ENCODE measurements at places on chromosomes 7 and 10.

DNA sequence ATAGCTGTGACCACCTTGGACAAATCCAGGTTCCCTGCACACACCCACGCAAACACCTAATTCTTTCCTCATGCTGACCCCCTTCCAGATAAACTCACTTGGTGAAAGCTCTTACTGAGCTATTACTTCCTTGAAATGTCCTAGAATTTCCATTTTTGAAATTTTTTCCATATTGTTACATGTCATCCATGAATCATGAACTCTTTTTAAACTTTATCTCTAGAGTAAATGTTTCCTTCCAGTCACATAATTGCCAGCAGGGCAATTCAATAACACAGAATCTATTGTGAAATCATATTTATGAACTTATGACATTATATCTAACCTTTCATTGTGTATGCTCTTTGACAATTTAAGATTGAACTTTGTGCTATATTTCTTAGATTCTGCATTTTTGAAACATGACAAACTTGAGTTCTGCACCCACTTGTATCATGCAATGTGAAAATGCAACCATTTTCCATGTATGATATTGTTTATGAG, 26.8 kb upstream of the FGL2 start:
- DNase-seq: no peak

DNA sequence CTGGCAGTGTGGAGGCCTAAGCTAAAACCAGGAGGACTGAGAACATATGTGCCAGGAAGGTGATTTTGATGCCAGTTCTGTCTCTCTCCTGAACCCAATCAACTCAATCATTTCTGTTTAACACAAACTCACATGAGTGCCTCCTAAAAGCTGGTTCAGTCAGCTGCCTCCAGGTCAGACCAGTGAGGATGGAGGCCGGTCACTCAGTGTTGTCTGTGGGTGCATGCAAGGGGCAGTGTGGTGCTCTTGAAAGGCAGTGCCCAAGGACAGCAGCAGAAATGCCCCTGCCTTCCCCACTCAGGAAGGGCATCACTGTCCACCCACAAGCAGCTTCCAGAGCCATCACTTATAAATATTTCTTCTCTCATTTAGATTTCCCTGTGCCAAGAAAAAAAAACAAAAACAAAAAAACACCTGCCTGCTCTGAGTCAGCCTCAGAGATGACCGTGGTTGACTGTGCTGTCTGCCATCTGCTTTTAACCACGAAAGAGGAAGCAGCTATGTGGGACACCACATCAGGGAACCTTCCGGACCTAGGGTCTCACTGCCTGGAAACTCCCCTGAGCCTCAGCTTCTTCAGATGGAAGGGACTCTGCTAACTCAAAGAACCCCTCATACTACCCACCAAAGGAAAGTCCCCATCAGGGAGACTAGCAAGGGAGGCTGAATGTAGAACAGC, 39.1 kb downstream of the VOPP1 start:
- peak; percentile 59 for DNase-seq

DNA sequence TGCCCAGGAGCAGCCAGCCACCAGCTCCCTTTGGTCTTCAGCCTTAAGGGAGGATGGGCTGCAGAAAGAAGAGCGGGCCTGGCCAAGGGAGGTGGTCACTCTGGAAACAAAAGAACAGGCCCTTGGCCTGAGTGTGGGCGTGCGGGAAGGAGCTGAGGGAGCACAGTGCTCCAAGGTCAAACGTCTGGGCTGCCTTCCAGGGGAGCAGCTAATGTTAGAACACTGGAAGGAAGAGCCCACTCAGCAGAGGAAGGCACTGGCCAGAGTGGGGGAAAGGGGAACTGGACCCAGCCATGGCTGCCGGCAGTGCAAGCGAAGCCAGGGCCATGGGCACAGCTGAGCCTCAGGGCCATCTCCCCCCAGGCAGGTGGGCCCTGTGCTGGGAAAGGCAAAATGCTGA, 42.7 kb downstream of the FAM53B start:
- DNase-seq: no peak

DNA sequence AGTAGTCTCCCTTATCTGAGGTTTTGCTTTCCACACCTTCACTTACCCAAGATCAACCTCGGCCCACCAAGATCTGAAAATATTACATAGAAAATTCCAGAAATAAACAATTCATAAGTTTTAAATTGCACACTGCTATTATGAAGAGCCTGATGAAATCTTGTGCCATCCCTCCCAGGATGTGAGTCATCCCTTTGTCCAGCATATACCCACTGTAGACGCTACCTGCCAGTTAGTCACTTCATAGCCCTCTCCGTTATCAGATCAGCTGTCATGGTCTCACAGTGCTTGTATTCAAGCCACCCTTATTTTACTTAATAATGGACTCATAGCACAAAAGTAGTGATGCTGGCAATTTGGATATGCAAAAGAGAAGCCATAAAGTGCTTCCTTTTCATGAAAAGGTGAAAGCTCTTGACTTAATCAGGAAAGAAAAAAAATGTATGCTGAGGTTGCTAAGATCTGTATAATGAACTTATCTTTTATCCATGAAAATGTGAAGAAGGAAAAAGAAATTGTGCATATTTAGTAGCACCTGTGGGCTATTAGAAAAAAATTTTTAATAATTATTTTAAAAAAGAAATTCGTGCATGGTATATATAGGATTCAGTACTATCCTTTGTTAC, 9.8 kb upstream of the MRPS16 start:
- no peak for DNase-seq

DNA sequence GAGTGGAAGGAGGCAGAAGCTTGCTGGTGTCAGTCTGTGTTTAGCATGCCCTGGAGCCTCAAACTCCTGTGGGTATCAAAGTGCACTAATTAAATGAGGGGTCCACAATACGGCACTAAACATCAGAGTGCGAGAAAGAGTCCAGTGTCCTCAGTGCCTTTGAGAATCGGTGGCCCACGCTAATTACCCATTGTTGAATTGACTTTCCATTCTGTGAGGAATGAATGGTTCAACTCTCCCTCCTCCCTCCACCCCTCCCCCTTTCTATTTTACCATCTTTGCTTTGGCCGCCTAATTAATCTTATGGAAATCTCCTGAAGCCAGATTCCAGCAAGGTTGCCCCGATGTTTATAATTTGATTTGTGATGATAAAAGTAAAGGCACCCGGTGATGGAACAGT, 217.8 kb downstream of the TFEC start:
- no peak for DNase-seq

DNA sequence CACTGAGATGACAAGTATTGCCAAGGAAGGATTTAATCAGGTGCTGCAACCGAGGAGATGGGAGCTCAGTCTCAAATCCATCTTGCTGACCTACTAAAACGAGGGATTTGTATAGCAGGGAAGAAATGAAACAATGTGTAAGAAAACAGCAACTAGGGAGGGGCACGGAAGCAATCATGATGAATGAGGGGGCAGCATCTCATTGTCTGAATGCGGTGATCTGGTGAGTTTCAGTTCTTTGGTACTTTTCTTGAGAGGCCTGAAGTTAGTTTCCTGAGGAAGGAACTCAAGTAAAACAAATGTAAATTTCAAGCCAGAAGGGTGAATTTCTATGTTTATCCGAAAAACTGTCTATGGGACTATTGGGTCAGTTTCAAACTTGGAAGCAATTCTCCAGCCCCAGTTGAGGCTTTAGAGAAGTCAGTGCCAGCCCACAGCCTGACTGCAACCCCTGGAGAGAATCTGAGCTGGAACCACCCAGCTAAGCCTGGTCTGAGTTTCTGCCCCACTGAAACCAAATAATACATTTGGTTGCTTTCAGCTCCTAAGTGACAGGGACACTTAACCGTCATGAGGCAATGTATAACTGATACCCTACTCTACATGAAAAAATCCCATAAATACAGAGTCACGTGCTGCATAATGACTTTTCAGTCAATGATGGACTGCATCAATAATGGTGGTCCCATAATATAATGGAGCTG, 45.8 kb upstream of the TNS3 start:
- DNase-seq: no peak

DNA sequence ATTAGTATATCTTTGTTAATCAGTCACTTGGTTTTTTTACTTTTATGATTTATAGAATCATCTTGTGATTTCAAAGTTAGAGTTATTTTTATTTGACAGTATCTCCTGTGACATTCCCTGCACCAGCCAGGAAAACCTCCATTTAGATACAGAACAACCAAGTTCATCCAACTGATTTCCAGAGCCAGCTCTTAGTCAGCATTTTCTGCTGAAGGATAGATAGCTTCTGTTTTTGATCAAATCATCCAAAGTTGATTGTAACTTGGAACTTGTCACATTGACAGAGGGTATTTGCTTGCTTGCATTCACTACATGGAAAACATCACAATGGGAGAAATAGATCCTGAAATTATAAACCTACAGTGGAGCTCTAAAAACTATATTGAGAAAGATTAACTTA, 122.6 kb downstream of the PON1 start:
- no peak for DNase-seq

- DNase-seq: no peak
Observed at GRCh38 chr7:105189859-105190492, 176.0 kb downstream of the KMT2E start.

GRCh38 chr7:88566162-88566729, 193.3 kb upstream of the ZNF804B start:
- no peak for DNase-seq

DNA sequence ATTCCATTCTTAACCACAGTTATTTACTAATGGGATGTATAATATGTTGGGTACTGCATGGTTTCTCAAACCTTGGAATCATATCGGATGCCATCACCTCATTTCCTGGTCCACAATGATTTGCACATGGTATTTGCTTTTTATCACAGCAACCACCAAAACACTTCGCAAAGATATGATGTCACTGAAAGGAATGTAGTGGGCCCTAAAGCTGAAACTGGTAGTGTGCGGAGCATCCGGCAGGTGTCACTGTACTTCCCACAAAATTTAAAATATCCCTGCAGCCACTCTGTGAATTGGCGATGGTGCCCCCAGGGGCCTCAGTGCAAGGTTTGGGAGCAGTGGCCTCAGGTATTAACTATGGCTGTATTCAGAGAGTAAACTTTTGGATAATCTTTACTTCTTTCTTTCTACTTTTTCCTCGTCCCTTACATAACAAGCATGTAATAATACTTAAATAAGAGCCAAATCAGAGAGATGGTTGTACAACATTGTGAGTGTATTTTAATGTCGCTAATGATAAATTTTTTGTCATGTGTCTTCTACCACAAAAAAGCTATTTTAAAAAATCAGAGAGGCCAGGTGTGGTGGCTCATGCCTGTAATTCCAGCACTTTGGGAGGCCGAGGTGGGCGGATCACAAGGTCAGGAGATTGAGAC, 66.2 kb downstream of the FAM241B start:
- DNase-seq: no peak

DNA sequence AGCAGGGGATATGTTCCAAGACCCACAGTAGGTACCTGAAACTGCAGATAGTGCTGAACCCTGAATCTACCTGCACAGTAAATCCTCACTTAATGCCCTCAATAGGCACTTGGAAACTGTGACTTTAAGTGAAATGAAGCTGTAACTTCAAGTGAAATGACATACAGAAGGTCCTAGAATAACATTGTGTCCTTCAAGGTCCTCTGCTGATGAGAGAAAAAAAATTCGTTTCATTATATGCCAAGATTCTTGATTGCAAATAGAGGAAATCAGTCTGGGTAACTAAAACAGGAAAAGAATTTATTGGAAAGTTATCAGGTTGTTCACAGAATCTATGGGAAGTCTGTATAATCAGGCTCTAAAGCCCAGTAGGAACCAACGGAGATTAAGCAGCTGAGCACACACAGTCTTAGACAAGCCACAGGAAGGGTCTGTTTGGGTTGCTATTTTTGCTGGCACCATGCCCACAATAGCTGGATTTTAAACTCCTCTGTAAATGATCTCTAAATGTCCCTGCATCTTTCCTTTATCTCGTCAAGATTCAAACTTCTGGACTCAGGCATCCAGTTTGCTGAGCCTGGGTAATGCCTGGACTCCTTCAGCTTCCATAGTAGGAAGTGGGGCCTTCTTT, 57.5 kb downstream of the EXOC4 start:
- DNase-seq: no peak

- DNase-seq: peak; percentile 28
Observed at GRCh38 chr7:3673524-3673923, 372.5 kb downstream of the SDK1 start.

DNA sequence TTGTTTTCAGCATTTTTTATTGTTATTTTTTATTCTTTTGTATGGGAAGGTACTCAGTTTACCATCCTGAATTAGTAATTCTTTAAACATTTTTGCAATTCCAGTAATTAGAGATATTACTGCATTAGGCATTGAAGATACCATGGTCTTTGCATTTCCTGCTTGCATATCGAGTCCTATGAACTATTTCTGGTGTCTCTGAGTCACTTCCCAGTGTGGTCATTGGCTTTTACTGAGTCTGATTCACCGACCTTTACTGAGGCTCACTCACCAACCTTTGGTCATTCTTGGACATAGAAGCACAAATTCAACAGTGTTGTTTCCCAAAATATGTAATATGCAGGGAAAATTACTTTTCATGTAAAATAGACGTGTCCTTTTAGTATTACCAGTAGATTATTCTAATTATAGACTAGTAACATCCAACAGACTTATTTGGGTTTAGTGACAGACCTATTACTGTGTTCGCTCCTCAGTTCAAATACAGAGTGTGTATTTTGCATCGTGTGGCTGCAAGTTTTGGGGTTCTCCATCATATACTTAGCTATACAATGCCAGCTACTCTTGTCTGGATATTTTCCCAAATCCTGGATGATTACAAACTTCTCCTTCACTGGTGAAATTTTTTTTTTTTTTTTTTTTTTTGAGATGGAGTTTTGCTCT, 180.7 kb upstream of the PRSS1 start:
- no peak for DNase-seq

GRCh38 chr7:95996174-95996573, 223.8 kb downstream of the DYNC1I1 start:
- no peak for DNase-seq

DNA sequence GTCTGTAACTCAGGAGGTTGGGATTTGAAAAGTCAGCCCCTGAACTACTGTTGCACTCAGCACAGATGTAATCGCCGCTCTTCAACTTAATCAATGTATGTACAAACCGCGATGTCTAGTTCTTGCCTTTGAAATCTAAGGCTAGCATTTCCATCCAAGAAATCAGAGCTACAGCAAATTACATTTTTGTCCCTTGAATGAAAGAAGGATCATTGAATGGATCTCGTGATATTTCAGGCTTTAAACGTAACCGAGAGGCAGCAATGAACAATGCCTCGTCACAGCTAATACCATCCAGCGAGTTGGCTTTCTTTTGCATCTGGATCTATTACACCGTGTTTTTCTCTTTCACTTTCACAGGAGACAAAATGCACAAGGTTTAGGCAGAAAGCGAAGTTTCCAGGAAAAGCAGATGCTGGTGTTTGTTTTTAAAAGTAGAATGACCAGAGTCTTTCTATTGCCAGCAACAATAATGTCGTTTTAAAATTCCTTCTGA, 5.5 kb downstream of the SKIDA1 start:
- DNase-seq: no peak

- no peak for DNase-seq
Observed at GRCh38 chr10:88978463-88978862, 12.1 kb upstream of the FAS start.

GRCh38 chr7:74306730-74307469, 17.7 kb downstream of the CLIP2 start:
- no peak for DNase-seq

DNA sequence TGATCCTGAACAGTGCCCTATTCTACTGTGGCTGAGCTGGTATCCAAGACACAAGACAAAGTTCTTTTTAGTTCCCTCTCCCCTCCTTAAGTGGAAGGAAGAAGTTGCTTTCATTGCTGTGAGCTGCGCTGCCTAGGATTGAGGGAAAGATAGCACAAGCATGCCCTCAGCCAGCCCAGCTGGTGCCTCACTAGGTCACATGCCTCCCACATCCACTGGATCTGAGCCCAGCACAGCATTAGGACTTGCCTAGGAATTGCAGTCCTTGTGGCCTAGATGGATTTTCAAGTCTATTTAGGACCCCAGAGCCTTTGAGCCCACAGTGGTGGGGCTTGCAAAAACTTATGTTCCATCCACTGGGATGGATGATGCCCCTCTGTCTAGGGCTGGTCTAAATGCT, 214.2 kb downstream of the ZNF248 start:
- DNase-seq: no peak
